Suppressor macrophage (primary cell): ENCODE measurements at places on chromosomes 7 and 10.

- no peak for DNase-seq
Measured at GRCh38 chr7:147509035-147509501, 1081.5 kb upstream of the C7orf33 start.

- DNase-seq = no peak
Measured at GRCh38 chr10:102066399-102067088, 1.4 kb downstream of the HPS6 start.

DNA sequence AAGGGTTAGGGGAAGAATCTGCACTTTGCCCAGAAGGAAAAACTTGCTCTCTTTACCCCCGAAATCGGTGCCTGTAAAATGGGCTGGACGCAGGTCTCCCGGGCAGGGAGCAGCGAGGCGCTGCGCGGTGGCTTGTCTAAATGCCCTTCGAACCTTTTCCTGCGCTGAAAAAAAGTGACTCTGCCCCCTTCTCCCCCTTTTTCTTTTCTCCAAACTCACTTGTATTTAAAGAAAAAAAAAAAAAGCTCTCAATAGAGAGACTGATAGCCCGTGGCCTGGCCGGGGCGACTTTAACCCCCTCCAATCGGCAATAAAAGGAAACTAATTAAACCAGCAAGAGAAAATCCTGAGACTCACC, 286 bp downstream of the SP8 start:
- DNase-seq = no peak

DNA sequence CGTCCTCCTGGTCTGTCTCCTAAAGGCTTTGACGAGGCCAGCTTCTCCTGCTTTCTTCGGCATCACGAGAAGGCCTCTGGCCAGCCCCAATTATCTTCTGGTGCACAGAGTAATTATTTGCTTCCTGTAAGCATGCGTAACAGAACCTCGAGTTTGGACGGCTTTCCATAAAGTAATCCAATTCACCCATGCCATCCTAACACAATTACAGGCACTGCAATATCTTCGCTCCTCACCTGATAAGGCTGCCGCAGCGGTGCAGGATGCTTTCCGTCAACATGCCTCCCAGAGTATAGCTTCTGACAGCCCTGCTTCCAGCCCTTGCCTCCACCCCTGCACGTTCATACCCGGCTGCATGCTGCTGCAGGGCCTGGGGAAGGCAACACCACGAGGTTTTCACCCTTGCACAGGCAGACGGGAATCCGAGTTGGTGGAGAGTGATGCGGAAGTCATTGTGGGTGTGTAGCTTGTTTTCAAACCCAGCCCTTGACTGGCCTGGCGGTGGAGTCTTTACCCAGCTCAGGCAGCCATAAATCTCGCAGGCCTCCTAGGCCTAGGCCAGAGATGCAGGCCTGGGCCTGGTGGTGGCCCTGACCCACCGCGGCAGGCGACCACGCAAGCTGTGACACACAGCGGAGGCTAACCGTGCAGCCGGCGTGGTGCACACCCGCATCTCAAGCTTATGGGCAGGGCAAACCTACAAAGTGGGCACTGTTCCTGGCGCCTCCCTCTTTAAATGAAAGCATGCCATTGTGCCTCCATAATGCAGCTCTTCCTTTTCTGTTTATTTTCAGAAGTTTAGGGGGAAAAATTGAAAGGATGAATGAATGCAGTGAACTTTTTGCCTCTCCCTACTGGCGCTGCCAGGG, 12.7 kb downstream of the EBF3 start:
- DNase-seq = no peak

DNA sequence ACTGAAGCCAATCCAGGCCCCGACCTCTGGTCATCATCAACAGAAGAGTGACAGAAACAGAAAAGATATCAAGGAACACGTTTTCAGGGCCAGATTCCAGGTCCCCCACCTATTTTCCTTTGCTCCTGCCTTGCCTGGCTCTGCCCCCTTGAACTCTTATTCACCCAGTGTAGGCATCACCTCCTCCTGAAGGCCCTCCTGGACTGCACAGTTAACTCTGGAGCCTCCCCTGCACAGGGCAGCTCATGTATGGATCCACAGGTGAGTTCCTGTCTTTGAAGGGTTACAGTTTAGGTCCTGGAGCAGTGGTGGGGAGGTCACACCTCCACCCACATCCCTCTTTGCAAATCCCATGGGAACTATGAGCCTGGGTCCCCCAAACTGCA, 163.3 kb upstream of the TNRC18 start:
- DNase-seq = no peak

- DNase-seq = no peak
Measured at GRCh38 chr7:143210541-143210940, 11.3 kb upstream of the TAS2R40 start.

- DNase-seq = no peak
Measured at GRCh38 chr7:134787720-134788119, 8.3 kb downstream of the CALD1 start.

DNA sequence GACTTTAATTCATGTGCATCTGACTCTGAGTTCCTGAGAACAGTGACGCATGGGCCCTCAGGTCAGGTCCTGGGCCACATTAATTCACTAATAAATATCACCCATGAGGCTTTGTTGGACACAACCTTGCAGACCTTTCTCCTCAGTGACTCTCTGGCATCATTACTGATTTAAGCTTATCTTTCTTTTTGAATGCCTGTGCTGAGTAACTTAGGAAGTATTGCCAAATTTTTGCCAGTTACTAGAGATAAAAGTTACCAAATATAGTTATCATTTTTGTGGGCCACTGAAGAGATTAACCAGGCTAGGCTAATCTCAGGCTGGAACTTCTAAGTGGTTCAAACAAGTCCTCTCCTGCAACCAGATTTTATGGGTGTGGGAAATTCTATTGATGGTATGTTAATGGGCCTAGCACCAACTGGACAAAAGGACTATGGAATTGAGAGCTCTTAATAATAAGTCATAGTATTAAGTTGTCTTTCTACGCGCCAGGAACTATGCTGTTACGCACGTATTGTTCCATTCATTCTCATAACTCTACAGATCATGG, 28.8 kb upstream of the PRTFDC1 start:
- DNase-seq = no peak

DNA sequence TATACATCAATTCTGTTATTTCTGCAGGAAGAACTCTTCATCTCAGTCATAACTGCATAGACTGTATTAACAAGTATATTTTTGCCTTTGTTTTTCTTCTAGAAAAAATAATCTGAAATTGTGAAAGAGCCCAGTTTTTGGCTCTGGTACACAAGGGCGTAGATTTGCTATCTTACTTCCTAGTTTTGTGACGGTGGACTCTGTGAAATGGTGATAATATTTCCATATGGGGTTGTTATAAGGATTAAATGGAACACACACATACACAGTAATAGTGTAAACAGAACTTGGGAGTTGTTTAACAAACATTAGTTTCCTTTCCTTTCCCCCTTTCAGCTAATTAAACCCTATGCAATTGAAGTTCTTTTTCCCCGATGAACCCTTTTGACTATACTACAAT, 108.7 kb downstream of the MKLN1 start:
- no peak for DNase-seq

DNA sequence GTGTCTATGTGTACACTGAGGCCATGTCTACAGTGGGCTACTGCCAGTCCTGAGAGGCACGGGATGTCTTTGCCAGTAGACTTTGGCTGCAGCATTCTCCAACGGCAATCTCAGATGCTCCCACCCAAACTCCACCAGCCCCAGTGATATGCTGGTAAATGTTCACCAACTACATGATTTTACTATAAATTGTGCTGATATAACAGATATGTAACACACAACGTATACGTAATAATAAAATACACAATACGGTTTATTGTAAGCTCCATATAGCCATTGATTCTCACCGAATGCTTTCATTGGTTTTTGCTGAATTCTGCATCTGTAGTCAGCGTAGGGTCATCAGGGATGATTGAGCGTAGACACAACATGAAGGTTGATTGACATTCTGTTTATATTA, 47.3 kb upstream of the C7orf33 start:
- no peak for DNase-seq

- no peak for DNase-seq
Measured at GRCh38 chr7:133288970-133289369, 36.1 kb downstream of the EXOC4 start.

DNA sequence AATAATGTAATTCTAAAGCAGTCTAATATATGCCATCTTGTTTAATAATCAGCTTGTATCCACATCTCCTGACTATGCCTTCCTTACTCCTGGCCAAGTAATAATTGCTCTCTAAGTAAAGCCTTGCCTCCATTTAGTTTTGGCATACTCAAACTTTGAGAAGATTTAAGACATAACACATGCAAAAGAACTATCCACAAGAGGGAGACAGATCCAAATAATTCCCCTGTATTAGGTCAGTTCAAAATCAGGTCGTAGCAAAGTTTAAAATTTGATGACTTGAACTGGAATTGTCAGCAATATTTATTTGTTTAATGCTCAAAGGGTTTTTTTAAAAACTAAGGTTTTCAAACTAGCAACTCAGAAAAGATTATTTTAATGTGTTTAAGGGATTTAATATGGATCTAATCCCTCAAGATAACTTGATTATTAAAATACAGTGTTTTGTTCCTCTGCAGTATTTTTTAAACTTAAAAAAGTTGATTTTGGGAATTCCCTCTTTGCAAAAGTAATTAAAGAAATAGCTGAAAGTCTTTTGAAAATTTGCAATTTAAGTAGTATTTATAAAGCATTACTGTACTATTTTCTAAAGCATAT, 95.3 kb downstream of the HDAC9 start:
- DNase-seq = no peak

- DNase-seq = no peak
Measured at GRCh38 chr10:32340596-32341180, 6.3 kb downstream of the EPC1 start.

DNA sequence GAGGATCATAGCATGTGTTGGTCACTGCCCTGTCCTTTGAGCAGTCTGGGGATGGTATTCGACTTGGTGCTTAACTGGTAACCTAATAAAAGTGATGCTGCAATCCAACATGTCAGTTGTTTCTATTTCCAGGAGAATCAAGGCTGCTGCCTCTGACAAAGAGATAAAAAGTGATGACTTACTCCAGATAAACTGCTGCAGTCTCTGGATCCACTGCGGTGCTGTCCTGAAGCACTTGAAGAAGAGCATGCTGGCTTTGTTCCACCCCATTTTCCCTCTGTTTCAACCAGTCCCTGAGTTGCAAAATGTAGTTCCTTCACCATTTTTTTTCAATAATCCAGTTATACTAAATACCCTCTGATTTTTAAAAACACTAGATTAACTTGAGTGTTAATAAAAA, 403.5 kb upstream of the ANKRD30A start:
- no peak for DNase-seq

GRCh38 chr10:71621231-71622153, 98.1 kb downstream of the C10orf105 start:
- peak; percentile 63 for DNase-seq

- DNase-seq = no peak
Measured at GRCh38 chr10:98354491-98354890, 60.5 kb downstream of the PYROXD2 start.

GRCh38 chr10:20091698-20092097, 275.5 kb downstream of the PLXDC2 start:
- no peak for DNase-seq

DNA sequence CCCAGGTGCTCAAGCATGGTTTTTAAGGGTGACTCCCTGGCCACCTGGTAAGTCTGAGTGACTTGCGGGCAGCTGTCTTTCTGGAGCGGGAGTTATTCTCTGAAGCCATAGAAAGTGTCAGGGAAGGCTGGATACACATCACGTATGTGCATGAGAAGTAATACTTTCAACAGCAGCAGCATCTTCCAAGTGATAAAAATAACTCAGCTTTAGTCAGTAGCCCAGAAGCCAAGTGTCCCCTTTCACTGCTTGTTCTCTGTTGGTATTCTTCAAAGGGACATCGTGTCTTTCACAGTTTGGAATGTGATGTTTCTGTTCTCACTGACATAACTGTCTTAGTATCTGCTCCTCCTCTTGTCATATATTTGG, 97.6 kb downstream of the KIAA1217 start:
- DNase-seq = no peak

DNA sequence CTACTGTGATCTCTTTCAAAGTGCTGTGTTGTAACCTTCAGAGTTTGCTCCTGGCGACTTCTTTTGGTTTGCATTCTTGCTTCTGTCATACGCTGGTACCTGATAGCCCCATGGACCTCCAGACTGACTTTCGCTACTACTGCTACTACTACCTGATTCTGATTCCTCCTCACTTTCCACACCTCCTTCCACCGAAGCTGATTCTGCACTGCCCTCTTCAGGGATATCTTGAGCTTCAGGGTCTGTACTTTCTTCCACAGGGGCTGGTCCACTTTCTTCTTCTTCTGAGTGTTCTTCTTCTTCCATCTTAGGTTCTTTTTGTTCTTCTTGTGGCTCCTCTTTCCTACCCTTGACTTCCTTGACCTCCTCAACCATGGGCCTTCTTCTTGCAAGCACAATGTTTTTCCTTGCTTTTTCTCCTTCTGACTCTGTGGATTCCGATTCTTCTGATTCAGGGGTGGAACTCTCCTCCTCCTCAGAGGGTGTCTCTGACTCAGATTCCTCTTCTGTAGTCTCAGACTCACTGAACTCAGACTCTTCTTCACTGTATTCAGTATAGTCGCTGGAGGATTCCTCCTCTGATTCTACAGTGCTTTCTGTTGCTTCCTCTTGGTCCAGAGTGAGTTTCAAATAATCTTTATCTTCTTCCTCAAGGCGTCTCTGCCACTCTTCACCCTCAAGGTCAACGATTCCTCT, 992.2 kb downstream of the PCDH15 start:
- no peak for DNase-seq

DNA sequence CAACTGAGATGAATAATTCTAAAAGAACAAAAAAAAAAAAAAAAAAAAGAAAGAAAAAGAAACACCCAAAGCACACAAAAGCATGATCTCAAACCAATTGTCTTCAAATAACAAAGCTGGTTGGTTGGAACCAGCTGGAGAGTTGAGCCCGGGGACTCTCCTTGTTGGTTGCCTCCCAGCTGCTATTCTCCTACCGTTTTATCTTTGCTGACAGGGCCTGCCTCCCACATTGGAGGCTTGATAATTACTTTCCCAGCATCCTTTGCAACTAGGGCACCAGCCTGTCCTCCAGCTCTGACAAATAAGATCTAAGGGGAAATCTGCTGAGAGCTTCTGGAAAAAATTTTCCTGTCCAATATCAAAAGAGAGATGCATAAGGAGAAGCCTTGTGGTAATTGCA, 6.8 kb downstream of the PON1 start:
- no peak for DNase-seq

GRCh38 chr7:96700516-96700915, 9.1 kb downstream of the SEM1 start:
- no peak for DNase-seq

DNA sequence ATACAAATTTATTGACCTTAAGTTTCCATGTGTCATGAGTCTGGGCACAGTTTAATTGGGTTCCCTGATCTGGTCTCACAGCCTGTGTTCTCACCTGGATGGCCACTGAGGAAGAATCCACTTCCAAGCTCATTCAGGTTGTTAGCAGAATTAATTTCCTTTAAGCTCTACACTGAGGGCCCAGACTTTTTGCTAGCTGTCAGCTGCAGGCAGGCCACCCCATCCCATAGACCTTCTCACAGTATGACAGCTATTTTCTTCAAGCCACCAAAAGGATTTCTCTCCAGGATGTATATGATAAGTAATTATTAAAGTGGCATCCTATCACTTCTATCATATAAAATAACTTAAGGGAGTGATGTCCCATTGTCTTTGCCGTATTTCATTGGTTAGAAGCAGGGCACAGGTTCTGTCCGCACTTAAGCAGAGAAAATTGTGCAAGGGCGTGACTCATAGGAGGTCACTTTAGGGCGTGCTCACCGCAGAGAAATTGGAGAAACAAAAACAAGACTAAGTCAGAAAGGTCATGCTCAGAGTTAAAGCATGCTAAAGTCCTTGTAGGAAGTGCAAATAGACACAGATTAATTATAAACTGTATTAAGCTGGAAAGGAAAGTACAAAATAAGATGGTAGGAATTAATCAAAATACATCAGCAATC, 109.9 kb downstream of the AHR start:
- peak; percentile 95 for DNase-seq
